ENCODE measurements at places on chromosomes 11 and 22. TPM values are rescaled to one million over a fixed set of nuclear protein-coding genes. Genes with fewer than 3 reads are reported as not detected.

Gene RASSF10
- total RNA-seq, result 2.3 TPM

Gene CRYAB
- 12.7 TPM for total RNA-seq

Gene TSSK2
- not detected for total RNA-seq

Gene CDHR5
- total RNA-seq, result under 0.01 TPM

Gene MRGPRX3
- total RNA-seq, result not detected

Gene SLC17A6
- not detected for total RNA-seq

Gene VSIG10L2
- total RNA-seq, result not detected

Gene KLHL35
- 4.6 TPM for total RNA-seq

Gene CALCA
- not detected for total RNA-seq

Gene GLYATL1
- total RNA-seq, result 3.3 TPM

Gene LTBP3
- 399 TPM for total RNA-seq

Gene KCNJ1
- total RNA-seq, result not detected

Gene DKK3
- 83.7 TPM for total RNA-seq

Gene SUSD2
- total RNA-seq, result 0.16 TPM

Gene LRRC4C
- 0.51 TPM for total RNA-seq

Gene NRXN2
- total RNA-seq, result not detected

Gene ASCL2
- not detected for total RNA-seq

Gene KRTAP5-9
- total RNA-seq, result 0.33 TPM

Gene TMEM86A
- total RNA-seq, result 0.49 TPM

Gene ZNRF3
- 10.3 TPM for total RNA-seq

Gene SPDYC
- not detected for total RNA-seq
